Chondrocyte (in vitro differentiated cells): ENCODE measurements at places on chromosomes 5 and 9. TPM values are rescaled to one million over a fixed set of nuclear protein-coding genes. Genes with fewer than 3 reads are reported as not detected.
A peak's percentile ranks its signal among the peaks of the same experiment; 100 is the strongest.

DNA sequence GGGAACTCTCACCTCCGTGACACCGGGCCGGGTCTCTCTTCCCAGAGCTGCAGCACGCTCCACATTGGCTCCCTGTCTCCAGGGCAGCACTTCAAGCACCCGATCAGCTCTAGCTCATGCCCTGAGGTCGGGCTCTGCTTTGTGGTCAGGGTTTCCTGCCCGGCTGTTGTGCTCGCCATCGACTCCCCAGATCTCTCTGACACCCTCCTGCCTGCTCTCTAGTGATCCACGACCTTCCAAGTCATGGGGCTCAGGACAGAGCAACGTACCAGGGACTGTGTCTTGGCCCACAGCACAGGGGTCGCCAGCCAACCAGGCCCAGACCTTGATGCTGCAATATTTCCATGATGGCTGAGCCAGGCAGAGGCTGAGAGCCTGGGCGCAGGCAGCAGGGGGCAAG lies 45.1 kb downstream of the PRRT1B start:
- DNase-seq = no peak

DNA sequence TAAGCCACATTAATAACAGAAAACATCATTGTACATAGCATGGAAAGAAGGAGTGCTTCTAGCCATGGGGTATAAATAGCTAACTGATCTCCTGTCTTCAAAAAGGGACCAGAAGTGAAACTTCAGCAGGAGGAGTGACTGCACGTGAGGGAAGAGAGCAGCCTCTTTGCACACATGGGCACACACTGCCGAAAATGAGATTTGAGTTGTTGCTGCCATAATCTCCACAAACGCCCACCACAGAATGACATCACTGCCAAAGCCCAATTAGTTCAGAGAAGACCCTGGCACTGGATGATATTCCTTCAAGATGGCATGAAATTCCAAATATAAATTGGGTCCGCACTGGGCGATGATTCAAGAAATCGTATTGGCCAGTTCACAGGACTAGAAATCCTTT lies 238.9 kb upstream of the NR4A3 start:
- no peak for DNase-seq

Gene CERT1
- total RNA-seq = 28.8 to 36.5 TPM (median 36.2 TPM) in 3 replicates

Gene SLC6A3
- not detected in 3 replicates for total RNA-seq

DNA sequence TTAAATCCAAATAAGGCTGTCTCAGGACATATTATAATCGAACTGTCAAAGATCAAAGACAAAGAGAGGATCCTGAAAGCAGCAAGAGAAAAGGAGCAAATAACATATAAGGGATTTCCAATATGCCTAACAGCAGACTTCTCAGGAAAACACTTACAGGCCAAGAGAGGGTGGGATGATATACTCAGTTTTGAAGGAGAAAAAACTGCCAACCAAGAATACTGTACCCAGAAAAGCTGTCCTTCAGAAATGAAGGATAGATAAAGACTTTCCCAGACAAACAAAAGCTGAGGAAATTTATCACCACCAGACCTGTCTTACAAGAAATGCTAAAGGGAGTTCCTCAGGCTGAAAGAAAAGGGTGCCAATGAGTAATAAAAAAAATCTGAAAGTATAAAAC lies 16.0 kb downstream of the EGFLAM start:
- no peak for DNase-seq

Gene NTNG2
- total RNA-seq = 3.0 to 4.8 TPM (median 3.4 TPM) in 3 replicates

Gene CCDC192
- total RNA-seq = not detected in 3 replicates

GRCh38 chr9:21481470-21482056 lies 550 bp downstream of the IFNE start:
- no peak for DNase-seq

DNA sequence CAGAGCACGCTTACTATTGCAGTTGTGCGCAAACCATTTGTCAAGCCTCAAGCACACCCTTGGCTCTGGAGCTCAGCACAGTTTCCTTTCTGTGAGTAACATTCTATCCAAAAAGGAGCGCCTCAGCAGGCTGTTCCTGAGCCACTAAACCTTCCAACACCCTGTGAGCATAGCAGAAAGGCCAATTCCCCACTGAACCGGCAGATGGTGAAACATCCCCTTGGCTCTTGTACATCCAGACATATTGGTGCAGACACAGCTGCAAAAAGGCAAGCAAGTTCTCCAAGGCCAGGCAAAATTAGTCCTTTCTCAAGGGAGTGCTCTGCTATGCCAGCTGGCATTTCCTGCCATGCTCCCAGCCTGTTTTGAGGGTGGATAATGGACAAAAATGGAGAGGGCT lies 44.1 kb upstream of the CEMIP2 start:
- no peak for DNase-seq

Gene OR1J2
- total RNA-seq = not detected in 3 replicates

DNA sequence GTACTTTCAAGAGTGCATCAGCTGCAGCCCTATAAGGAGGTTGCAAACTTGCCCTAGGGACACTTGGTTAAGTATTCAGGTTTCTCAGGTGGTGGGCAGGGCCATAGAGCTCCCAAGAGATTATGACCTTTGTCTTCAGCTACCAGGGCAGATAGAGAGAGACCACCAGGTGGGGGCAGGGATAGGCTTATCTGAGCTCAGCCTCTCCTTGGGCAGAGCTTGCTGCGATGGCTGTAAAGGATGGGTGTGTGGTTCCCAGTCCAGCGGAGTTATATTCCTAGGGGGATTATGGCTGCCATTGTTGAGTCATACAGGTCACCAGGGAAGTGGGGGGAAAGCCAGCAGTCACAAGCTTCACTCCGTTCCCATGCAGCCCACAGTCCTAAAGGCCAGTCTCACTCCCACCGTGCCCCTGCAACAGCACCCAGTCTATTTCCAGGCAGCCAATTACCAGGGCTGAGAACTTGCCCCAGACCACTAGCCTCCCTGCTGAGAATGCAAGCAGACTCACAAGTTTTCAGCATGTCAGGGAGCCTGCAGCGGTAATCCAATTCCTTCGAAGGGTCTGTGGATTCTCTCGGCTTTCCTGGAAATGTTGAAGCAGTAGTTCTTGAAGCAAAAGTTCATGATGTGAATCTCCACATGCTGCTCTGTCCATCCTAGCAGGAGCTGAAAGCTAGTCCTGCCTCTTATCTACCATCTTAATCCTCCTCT lies 151.5 kb downstream of the SLC12A2 start:
- no peak for DNase-seq

Gene DOCK2
- total RNA-seq = 2.0 to 11.8 TPM (median 3.1 TPM) in 3 replicates

Gene CAPSL
- total RNA-seq = not detected in 3 replicates

Gene OBP2B
- not detected in 3 replicates for total RNA-seq

Gene ARHGEF37
- 5.8 to 16.8 TPM (median 6.0 TPM) in 3 replicates for total RNA-seq

- no peak for DNase-seq
These were observed 10.6 kb upstream of the GLRA1 start for GRCh38 chr5:151935135-151935695.

Gene CBY3
- total RNA-seq = not detected in 3 replicates

GRCh38 chr9:127897193-127897692 lies 2.2 kb downstream of the ST6GALNAC6 start:
- peak; percentile 86 for DNase-seq

DNA sequence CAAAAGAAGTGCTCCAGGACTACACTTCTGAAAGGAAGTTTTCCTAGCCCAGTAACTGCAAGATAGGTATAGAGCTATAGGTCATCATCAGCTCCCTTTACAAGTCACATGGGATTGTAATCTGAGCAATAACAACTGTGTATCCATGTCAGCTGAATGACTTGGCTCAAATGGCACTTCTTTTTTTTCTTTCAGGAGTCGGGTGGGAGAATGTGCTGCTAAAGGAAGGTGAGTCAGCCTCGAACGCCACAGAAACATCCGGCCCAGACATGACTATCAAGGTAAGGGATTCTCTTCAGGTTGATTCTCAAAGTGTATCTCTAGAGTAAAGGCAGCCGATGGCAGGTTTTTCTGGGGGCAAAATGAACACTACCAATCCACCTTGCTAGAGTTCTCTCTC lies 192.2 kb downstream of the C9orf152 start:
- DNase-seq = no peak

GRCh38 chr5:135628771-135629563 lies 50.2 kb upstream of the CXCL14 start:
- DNase-seq = no peak

- no peak for DNase-seq
These were observed 69.8 kb downstream of the COL15A1 start for GRCh38 chr9:99013550-99013949.

GRCh38 chr5:10468256-10468655 lies 26.6 kb downstream of the ROPN1L start:
- no peak for DNase-seq
